ENCODE measurements at places on chromosomes 1 and 21.

- no peak for DNase-seq
Measured at GRCh38 chr1:170807432-170807831, 127.9 kb upstream of the MROH9 start.

DNA sequence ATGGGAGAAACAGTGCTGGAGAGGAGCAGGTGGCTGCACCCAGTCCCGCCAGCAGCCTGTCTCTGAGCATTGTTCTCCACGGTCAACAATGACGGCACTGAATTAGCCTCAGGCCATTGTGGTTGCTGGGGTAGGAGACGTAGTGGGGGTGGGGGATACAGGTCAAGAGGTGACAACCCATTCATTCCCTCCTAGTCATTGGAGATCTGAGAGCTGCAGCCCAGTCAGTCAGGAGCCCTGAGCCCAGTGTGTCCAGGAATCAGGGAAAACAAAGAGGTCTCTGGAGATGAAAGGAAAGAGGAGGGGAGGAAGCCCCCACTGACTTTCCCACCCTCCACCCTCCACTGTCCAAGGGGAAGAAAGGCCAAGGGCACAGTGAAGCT lies 15.3 kb downstream of the SMIM12 start:
- DNase-seq, result no peak

DNA sequence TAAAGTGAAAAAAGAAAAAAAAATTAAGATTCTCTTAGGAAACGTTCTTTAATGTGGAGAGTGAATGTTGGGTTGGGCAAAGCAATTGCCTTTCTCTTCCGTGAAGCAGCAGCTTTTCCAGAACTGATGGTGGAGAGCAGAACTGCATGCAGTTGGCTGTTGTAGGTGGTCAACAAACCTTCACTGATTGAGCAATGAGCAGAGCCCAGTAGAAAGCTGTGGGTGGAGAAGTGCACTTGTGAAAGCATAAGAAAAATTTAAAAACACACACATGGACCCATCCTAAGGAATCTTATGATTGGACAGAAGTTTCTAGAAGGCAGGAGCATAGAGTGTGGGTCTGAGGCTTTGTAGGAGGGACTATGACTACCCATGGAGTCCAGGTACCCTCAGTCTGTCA lies 4.5 kb downstream of the PRELP start:
- no peak for DNase-seq

- DNase-seq, result no peak
Measured at GRCh38 chr1:51551848-51552296, 32.8 kb upstream of the EPS15 start.

- no peak for DNase-seq
Measured at GRCh38 chr1:115363171-115363570, 25.1 kb upstream of the NGF start.

- peak; percentile 82 for DNase-seq
Measured at GRCh38 chr21:29332461-29333362, 34.0 kb downstream of the BACH1 start.
